Stimulated activated CD8-positive, alpha-beta memory T cell treated with anti-CD3 and anti-CD28 coated beads, Interleukin-7, amount 100 ng/mL, for 4 hours (primary cell): ENCODE measurements at places on chromosomes 6 and 20.
A peak's percentile ranks its signal among the peaks of the same experiment; 100 is the strongest.

DNA sequence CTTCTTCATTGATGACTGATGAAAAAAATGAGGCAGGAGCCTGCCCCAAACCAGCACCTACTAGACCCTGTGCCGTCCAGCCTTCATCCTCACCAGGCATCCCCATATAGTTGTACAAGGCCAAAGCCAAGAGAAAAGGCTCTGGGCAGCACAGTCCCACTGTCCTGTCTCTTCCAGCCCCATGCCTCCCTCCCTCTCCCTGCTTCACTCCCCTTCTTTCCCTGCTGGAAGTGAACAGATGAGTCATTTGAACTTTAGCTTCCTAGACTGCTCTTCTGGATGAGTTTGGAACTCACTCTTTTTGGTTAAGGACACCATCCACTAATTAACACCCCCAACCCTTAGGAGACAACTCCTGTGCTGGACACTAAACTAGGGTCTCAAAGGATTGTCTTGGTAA, 235.2 kb downstream of the LRFN2 start:
- DNase-seq, result no peak

GRCh38 chr6:34059136-34059731, 86.7 kb downstream of the GRM4 start:
- no peak for DNase-seq

DNA sequence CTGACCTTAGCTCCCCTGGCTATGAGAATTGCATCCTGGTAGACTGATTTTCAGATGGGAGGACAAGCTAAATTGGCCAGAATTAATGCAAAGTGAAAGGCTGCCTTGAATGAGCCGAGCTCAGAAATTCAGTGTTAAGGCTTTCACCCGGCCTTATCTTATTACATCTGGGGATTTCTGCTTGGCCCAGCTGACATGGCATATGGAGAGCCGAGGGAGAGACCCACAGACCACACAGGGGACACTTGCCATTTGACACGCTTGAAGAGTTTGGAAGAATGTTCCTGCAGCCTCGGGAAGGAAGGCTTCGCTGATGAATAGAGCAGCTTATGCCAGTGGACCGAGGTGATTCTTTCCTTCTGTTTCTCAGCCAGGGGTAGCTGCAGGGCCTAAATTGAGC, 9.0 kb downstream of the MOCS3 start:
- DNase-seq, result no peak

- DNase-seq, result no peak
Observed at GRCh38 chr6:119170447-119171087, 92.1 kb upstream of the FAM184A start.

- no peak for DNase-seq
Observed at GRCh38 chr20:38973645-38974044, 11.5 kb downstream of the DHX35 start.

- DNase-seq, result no peak
Observed at GRCh38 chr20:15653396-15654207, 919.6 kb downstream of the KIF16B start.

- no peak for DNase-seq
Observed at GRCh38 chr6:15879371-15880261, 216.8 kb upstream of the DTNBP1 start.

GRCh38 chr6:16180696-16181438, 52.0 kb downstream of the MYLIP start:
- no peak for DNase-seq

DNA sequence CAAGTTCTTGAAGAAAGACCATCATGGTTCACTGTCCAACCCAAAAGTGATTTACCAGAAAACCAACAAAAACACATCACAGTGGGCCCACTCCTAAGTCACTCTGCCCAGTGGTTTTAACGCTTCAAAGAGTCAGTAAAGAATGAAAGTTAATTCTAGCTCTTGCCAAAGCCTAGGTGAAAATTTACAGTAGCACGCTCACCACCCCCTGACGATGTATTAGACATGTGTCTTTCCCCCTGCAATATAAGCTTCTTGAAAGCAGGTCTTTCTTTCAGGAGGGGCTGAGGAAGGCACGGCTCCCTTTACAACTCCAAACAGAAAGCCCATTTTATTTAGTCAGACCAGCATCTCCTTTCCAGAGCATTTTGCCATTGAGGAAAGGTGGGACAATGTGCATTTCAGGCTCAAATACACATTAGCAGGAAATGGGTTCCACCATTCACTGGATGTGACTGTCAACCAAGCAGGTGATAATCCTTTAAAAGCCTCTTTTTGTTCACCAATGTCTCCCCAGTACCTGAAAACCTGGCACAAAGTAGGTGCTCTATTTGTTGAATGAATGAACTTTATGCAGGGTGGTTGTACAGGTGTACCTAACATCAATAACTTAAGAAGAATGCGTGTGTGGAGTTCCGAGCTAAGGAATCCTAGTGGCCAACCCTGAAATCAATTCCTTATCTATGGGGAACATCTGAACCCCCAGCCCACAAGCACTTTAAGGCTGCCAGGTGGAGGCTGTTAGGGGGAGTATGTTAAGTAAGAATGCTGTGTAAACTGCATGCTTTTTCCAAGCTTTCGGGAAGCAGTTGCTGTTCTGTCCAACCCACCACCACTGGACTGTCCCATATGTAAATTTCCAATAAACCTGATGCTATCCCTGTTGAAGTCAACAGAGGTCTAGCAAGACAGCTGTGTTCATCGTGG, 11.4 kb downstream of the EZR start:
- no peak for DNase-seq

GRCh38 chr6:129022011-129022553, 139.1 kb downstream of the LAMA2 start:
- no peak for DNase-seq

DNA sequence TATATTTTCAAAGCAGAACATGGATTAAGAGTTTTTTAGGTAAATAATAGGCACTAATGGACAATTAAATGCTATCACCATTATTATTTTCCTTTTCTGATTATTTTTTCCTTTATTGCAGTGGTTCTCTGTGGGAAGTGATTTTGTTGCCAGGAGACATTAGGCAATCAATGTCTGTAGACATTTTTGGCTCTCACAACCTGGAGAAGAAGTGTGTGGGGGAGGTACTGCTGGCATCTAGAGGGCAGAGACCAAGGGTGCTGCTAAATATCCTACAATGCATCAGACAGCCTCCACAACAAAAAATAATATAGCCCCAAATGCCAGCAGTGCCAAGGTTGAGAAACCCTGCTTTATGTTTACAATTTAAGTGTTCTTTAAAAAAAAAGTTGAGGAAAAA, 8.3 kb downstream of the IFNGR1 start:
- no peak for DNase-seq

DNA sequence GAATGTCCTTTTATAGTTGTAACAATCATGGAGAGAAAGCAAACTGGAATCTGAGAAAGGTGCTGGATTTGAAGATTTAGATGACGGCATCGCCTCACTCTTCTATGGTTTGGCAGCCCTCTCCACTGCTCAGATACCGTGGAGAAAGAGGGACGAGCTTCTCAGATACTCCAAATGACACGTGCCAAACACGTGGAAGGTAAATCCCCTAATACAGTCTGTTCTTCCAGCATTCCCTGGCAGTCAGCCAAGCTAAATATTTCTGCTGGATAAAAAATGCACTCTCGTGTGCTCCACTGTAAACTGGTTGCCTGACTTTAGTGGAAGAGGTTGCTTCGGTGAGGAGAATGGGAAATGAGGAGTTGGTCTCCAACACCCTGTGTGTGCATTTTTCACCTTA, 16.7 kb upstream of the PRDM1 start:
- DNase-seq, result no peak

DNA sequence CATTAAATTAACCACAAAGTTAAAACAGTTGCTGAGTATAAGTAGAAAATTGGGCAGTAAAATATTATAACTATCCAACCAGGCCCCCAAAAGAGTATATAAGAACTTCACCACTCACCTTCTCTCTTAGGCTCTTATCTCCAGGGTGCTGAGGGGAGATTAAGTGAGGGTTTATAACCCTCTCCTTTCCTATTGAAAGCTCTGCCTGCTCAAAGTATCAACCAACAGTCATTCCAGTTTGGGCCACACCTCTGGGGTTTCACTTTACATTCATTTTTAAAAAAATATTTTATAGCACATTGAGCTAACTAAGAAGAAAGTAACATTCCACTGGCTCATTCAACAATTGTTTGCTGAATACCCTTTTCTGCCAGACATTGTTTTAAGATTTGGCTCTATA, 22.1 kb downstream of the GSTA4 start:
- no peak for DNase-seq

DNA sequence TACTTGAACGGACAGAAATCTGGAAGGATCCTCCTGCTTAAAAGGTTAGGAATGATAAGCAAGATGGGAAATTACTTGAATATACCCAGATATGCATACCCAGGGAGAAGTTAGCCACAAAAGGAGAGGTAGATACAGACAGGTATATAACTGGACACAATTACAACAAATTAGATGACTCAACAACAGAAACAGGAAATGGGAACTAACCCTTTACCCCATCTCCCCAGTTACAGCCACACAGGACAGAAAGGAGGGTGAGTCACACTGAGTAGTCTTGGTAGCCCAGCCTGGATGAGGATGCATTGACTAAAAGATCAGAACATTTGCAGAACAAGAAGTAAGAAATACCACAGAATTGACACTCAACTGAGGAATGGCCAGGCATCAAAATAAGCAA, 61.2 kb downstream of the C6orf52 start:
- DNase-seq, result no peak

GRCh38 chr6:34810936-34811632, 19.2 kb downstream of the BLTP3A start:
- no peak for DNase-seq

- no peak for DNase-seq
Observed at GRCh38 chr6:56961151-56961550, 6.2 kb downstream of the BEND6 start.

DNA sequence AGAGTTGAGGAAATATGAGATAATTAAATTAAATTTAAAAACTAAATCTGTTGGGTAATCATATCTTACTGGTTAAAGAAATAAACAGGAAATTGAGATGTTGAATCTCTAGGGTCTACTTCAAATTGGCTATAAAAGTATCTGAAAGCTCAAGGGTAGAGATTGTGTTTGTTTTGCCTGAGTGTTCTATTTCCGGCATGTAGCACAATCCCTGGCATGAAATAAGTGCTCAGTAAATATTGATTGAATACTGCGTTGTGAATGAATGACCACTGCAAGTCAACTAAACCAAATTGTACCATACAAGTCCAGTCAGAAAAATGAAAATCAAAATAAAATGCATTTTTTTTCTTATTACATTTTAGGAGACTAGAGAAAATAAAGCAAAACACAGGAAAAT, 709.8 kb downstream of the EPM2A start:
- no peak for DNase-seq

GRCh38 chr6:144171406-144171805, 21.1 kb downstream of the STX11 start:
- no peak for DNase-seq

DNA sequence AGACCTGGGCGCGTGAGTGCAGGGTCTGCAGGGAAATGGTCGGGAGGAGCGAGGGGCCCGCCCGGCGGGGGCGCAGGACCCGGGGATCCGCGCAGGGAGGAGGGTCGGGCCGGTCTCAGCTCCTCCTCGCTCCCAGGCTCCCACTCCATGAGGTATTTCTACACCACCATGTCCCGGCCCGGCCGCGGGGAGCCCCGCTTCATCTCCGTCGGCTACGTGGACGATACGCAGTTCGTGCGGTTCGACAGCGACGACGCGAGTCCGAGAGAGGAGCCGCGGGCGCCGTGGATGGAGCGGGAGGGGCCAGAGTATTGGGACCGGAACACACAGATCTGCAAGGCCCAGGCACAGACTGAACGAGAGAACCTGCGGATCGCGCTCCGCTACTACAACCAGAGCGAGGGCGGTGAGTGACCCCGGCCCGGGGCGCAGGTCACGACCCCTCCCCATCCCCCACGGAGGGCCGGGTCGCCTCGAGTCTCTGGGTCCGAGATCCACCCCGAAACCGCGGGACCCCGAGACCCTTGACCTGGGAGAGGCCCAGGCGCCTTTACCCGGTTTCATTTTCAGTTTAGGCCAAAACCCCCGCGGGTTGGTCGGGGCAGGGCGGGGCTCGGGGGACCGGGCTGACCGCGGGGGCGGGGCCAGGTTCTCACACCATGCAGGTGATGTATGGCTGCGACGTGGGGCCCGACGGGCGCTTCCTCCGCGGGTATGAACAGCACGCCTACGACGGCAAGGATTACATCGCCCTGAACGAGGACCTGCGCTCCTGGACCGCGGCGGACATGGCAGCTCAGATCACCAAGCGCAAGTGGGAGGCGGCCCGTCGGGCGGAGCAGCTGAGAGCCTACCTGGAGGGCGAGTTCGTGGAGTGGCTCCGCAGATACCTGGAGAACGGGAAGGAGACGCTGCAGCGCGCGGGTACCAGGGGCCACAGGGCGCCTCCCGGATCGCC, 54.2 kb upstream of the HLA-A start:
- peak; percentile 75 for DNase-seq

- no peak for DNase-seq
Observed at GRCh38 chr6:112014483-112014882, 39.4 kb upstream of the CCN6 start.

DNA sequence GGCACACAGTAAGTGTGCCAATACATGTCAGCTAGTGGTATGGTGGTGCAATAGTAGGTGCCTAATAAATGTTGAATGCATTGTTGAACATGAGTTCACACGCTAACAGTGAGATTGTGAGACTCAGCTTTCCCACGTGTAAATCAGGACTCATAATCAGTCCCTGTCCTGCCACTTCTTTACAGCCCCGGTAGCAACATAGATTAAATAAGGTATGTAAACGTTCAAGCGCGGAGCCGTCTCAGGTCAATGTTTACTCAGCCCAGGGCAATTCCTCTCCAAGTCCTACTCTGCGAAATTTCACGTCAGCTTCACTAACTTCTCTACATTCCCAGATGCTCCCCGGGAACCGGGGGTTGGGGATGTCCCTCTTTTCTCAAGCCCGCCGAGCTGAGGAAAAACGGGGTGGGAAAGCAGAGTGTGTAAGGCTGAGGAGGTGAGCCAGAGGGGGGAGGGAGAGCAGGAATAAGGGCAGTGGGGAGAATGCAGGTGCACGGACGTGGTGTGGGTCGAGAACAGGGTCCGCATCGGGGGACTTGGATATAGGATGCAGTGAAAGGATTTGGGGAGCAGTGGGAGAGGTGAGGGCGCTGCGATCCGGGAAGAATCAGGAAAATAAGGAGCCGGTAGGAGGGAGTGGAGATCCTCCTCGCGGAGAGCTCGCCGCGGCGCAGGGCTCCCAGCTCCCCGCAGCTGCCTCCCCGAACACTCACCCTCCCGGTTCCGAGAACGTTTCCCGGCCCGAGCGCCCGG, 544 bp upstream of the TP53INP2 start:
- DNase-seq, result no peak
